CD4-positive, alpha-beta T cell (primary cell): ENCODE measurements at places on chromosomes 6 and 20. TPM values are rescaled to one million over a fixed set of nuclear protein-coding genes. Genes with fewer than 3 reads are reported as not detected.

- no peak for DNase-seq
These were observed 3.8 kb upstream of the NCOA5 start for GRCh38 chr20:46093531-46093930.

- DNase-seq, result no peak
These were observed 3.0 kb upstream of the ZBTB22 start for GRCh38 chr6:33320315-33321181.

DNA sequence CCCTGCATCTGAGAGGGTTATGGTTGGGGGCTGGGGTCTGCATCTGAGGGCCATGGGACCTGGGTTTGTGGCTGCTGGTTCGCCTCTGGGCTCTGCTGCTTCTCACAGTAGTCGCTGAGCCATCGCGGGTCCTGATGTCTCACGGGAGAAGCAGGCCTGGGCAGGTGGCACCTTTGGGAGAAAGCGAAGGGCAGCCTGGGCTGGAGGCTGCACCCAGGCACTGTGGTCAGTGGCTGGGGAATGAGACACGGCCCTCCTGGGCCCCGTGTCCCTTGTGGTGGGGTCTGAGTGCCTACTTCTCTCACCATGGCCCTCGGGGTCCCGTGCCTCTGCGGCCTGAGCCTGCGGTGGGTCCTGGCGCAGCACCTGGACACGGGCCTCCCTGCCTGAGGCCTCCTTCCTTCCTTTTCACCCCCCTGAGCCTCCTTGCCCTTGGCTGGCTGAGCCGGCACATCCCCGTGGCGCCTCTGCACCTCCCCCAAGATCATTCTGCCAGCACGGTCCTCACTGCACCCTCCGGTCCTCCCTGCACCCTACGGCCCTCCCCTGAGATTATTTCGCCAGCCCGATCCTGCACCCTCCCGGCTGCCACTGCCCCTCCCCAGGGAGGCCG is 206.0 kb downstream of the ERMARD start:
- no peak for DNase-seq

DNA sequence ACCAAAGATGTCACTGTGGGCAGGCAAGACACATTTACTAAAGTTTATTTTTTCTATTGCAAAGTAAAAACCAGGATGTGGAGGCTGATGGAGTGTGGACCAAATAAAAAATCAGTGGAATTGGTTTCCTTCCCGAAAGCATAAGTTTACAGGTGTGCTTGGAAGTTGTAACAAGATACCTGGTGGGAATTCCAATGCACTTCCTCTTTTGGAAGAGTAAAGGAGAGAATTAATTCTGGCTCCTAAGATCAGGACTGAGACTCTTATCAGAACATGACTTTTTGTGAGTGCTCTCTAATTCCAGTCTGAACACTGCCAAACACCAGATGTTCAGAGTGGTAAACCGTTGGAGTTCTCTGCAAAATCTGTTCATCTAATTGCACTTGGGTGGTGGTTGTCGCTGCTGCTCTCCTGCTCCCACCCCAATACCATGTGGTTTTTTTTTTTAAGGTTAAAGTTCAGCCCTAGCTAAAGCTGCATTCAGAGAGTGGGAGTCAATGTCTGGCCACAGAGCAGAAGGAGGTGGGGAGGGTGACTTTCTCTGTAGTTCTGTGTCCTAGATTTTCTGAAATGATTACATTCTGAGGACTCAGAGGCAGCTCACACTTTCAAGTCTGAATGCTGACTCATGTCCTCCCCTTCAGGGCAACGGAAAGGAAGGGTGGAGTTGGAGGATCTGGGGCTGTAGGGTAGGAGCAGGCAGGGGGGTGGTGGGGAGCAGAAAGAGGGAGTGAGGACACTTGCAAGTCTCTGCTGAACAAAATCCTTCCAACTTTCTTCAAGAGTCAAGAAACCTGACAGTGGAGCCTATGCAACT is 275.8 kb upstream of the PRDM1 start:
- DNase-seq, result no peak

The EDN3 gene
- 1.0 TPM for total RNA-seq

DNA sequence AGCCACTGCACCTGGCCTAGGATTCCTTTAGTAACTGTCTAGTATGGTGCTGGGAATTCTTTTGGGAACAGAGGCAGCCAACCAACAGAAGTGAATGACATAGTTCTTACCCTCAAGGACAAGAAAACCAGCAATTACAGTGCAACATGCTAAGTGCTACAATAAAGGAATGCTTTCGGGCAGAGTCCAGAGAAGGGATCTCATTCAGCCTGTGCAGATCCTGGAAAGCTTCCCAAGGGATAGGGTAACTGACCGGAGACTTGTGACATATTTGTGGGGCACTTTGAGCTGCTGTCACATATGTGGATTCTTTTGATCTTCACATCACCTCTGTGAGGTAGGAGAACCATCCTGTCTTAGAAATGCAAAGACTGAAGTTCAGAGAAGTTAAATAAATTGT is 46.8 kb downstream of the C6orf15 start:
- no peak for DNase-seq

- DNase-seq, result no peak
These were observed 82.4 kb downstream of the PSMB1 start for GRCh38 chr6:170470734-170471133.

DNA sequence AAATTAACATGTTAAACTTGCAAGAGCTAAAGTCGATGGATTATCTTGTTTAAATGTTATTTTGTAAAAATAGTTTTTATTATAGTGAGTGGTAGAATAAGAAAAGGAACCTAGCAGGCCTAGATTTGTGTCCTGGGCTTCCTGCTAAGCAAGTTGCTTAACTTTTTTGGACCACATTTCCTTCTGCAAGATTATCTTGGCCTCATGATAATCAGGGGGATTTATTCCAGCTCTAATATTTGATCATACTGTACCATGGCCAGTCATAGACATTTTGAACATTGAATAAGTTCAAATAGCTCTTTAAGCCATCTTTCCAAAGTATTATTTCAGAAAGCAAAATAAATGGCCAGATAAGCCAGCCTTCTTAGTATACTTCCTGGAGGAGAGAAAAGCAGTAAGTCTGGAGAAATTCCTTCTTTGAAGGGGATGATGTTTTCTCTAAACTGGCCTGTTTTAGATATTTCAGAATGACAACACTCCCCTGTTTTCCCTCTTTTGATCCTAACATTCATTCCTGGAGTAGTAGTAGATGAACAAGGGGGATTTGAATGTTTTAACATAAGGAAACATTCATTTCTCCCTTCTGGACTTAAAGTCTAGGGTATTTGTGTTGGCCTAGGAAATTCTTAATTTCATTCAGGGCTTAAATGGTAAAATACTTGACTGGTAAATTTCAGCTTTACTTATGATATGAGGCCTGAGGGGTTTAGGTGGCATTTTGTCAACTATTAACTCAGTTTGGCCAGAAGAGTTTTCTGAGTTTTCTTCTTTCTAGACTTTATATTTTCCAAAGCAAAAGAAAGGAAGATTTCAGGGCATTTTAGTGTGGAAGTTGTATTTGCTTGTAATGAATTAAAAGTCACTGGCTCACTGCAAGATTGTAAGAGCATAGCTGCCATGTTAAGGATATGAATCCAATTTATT is 108.8 kb upstream of the SCGN start:
- DNase-seq, result no peak

DNA sequence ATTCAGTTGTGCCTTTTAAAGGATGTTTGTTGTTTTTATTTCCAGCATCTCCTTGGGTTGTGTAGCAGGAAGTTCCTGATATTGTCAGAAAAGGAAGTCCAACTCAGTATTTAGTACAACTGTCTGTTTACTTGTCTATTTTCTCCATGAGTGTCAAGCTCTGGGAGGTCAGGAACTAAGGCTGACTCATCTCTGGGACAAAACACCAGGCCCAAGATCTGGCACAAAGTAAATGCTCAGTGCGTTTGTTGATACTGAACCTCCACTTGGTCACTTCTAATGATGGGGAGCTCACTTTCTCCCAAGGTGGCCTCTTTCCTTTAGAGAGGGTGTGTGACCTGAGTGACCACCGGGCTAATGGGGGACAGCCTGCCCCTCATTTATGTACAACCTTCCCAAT is 12.6 kb upstream of the PIGU start:
- no peak for DNase-seq

GRCh38 chr6:111614833-111615582 is 9.3 kb upstream of the TRAF3IP2 start:
- no peak for DNase-seq

The TAB2 gene
- 123 TPM for total RNA-seq

The ZC3H12D gene
- total RNA-seq, result 71.0 TPM

DNA sequence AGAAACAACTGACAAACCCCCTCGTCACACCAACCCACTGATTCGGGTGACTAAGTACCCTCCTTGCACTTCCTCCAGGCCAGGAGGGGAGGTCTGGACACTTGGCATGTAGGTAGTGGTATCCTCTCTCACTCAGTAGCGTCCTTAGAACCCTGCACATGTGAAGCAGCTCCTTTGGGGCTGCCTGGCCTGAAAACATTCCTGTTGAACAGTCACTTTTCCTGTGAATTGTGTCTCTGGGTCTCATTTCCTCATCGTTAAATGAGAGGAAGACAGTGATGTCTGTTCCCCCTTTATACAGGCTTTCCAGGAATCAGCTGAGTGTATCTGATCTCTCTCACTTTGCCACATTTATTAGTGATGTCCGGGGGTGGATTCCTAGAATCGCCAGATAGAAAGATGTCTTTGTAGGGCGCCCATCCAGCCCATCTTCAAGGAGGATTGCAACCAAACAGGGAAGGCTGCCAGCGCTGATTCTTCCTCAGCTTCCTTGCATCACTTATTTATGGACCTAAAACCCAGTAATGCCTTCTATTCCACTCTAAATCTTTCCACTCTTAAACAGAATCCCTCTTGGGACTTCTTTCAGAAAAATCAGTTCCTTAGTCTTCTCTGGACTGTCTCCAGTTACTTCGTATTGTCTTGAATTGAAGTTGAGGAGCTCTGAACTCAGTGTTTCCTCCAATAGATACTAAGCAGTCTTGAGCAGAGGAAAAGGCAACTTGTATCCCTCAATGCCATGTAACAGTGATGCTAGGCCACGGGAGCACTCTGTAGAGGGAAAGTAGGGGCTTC is 9.4 kb upstream of the POPDC3 start:
- DNase-seq, result no peak

DNA sequence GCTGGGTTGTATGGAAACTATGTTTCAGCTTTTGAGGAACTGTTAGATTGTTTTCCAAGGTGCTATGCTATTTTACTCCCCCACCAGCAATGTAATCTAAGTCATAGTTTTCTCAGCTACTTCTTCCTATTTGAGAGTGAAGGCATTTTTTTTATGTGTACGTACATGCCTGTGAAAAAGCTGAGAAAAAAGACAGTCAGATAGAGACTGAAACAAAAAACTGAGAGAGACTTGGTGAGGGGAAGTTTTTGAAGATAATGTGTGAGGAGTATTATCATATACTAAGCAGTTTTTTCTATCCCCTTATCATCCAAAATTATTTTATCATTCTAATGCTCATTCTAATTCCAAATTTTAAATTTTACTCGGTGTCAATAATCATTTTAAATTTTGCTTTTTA is 780.0 kb downstream of the BCKDHB start:
- DNase-seq, result no peak

The SYNDIG1 gene
- not detected for total RNA-seq

- DNase-seq, result no peak
These were observed 24.8 kb upstream of the EZR start for GRCh38 chr6:158843751-158844683.

DNA sequence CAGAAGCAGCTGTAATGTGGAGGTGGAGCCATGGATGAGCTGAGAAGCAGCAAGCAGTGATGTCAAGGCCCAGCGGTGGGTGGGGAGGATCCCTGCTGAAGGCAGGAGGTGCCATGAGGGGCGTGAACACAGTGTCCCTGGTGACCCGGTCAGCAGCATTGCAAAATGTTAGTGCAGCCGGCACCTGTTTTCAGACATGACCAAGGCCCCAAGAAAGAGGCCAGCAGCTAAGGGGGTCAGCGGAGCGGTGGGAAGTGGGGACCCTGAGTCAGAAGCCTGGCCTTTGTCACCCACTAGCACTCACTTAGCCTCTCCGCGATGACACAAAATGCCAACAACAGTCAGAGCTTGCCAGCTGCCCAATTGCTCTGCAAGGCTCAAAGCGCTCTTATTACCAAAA is 51.9 kb downstream of the TMEM242 start:
- no peak for DNase-seq

DNA sequence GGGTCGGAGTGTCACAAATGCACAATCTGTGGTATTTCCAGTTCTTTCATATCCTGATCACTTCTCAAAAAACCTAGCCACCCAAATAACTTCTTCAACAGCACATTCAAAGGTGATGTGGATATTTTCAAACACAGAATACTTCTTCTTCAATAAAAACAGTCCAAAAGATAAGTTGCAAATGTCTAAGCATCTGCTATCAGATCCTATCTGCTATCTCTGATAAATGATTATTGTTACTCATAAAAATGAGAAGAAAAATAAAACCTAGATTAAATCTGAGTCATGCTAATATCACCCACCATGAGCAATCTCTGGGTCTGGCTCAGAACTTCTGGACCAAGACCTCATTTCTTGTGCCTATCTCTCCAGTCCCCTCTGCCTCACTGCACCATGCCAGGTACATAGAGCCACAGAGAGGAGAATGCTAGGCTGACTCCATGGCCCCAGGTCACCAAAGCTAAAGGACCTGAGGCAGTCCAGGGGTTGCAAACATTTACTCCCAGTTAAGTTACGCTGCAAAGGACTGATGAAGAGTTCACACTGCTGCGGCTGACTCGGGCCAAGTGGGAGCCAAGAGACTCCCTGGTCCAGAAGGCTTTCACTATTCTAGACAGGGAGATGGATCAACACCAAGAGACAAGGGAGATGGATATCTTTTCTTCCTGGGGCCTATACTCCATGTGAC is 101.4 kb downstream of the KIF13A start:
- no peak for DNase-seq

The HLA-DOA gene
- total RNA-seq, result 5.9 TPM

DNA sequence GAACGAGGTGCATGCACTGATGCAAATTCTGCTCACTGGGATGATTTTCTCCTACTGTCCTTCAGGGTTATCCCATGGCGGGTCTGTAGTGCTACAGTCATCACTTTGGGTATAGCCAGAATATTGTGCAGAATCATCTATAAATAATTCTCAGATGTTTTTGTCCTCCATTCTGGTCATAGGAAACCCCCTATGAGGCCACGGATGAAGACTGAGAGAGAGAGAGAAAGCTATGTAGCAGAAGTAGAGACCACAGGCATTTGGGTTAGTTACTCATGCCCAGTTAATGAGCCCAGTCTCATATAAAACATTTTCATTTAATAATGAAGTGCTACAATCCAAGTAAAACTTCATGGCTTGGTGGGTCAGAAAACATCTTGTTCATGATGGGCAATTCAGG is 145.1 kb upstream of the PLN start:
- no peak for DNase-seq

DNA sequence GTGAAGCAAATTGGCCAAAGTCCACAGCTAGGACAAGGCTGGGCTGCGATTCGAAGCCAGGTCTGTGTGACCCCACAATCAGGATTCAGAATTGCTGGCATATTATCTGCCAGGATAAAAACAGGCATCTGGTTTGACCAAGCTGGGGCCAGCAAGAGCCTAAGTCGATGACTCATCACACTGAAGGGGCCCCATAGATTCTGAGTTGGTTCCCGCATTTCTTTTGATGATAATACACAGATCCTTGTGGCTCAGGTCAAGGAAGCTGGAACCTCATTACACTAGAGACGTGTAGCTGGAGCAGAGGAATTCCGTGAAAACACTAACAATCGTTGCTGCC is 6.5 kb downstream of the KCNB1 start:
- DNase-seq, result no peak

The LHFPL5 gene
- not detected for total RNA-seq
